ENCODE measurements at places on chromosomes 5 and 9. TPM values are rescaled to one million over a fixed set of nuclear protein-coding genes. Genes with fewer than 3 reads are reported as not detected.
A peak's percentile ranks its signal among the peaks of the same experiment; 100 is the strongest.

GCNT1 gene
- total RNA-seq = 1.2 TPM

GRCh38 chr9:114469091-114469853, 36.0 kb downstream of the WHRN start:
- H3K27me3 ChIP-seq = no peaks in the 10 kb centered on the region
- no peak overlapping the region for H3K4me3 ChIP-seq
- H3K4me1 ChIP-seq = peaks cover 26% of the 10 kb centered on the region
- peak; percentile 43 for DNase-seq

DNA sequence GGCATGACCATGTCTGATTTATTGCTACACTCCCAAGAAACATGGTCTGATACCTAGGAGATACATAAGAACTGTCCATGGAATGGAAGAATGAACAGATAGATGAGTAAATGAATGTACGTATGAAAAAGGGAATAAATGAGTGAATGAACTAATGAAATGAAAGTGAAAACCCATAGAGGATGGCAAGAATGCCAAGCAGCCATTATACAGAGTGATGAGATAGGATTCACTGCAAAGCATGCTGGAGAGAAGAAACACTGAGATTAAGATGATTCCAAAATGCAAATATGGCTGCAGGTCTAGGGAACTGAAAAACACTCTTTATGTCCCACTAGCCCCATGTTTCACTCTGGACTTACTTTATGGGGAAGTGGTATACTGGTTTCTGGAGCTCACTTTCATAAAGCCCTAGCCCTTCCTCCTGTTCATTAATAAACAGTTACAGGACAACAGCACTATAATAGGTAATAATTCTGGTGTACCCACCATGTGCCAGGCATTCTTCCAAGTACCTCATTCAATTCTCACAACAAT, 170.3 kb upstream of the RAD23B start:
- no peaks in the 10 kb centered on the region for H3K27me3 ChIP-seq
- H3K36me3 ChIP-seq = no peaks in the 10 kb centered on the region
- H3K4me3 ChIP-seq = no peak overlapping the region
- DNase-seq = no peak
- H3K27ac ChIP-seq = no peak overlapping the region
- H3K4me1 ChIP-seq = no peaks in the 10 kb centered on the region

DNA sequence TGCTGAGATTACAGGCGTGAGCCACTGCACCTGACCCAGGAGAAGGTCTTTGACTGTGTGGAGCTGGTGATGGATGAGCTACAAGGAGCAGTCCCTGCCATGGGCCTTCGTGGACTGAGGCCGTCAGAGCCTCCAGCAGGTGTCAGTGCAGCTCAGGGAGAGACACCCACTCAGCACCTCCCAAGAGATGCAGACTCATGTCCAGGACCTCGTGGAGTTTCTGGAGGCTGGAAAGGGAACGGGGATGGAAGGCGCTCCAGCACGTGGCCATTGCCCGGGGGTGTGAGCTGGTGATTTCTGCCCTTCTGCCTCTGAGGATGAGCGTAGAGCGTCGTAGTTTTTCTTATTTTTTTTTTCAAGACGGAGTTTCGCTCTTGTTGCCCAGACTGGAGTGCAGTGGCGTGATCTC, 9.5 kb downstream of the TOR4A start:
- H3K36me3 ChIP-seq = no peaks in the 10 kb centered on the region
- no peak overlapping the region for H3K4me3 ChIP-seq
- H3K4me1 ChIP-seq = no peaks in the 10 kb centered on the region
- H3K27ac ChIP-seq = no peak overlapping the region
- DNase-seq = peak; percentile 62
- H3K27me3 ChIP-seq = no peaks in the 10 kb centered on the region

GRCh38 chr5:9166202-9167112, 379.4 kb downstream of the SEMA5A start:
- H3K27me3 ChIP-seq = no peaks in the 10 kb centered on the region
- DNase-seq = no peak
- no peaks in the 10 kb centered on the region for H3K4me1 ChIP-seq
- H3K4me3 ChIP-seq = no peak overlapping the region
- no peak overlapping the region for H3K27ac ChIP-seq

- H3K27me3 ChIP-seq = no peaks in the 10 kb centered on the region
- no peak overlapping the region for H3K27ac ChIP-seq
These were observed 21.6 kb downstream of the LPCAT1 start for GRCh38 chr5:1502046-1502736.

DNA sequence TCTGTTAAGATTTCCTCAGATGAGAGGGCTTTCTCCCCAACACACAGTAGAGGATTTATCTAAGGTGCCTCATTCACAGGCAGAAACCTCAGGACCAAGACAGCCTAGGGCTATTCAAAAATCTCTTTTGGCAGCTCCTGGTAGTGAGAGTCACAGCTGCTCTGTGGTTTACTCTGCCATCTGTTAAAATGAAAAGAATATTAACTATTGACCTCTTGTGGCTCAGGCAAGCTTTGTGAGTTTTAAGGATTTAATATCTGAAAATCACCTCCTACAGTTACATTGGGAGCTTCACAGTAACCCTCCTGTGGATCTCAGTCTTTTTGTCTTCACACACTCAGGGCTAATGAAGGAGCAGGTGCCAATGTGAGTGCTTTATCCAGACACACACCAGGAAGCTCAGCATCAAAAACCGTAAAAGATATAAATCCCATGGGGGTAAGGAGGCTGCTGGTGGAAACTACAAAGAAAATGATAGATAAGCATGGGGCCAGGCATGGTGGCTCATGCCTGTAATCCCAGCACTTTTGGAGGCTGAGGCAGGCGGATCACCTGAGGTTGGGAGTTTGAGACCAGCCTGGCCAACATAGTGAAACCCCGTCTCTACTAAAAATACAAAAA, 29.7 kb downstream of the PPP1R2B start:
- no peaks in the 10 kb centered on the region for H3K27me3 ChIP-seq
- no peak overlapping the region for H3K4me3 ChIP-seq
- H3K36me3 ChIP-seq = no peaks in the 10 kb centered on the region
- H3K4me1 ChIP-seq = no peaks in the 10 kb centered on the region

GRCh38 chr5:71537687-71538086, 49.5 kb upstream of the MCCC2 start:
- no peak overlapping the region for H3K4me3 ChIP-seq
- H3K27me3 ChIP-seq = no peaks in the 10 kb centered on the region
- peaks cover 24% of the 10 kb centered on the region for H3K36me3 ChIP-seq
- DNase-seq = no peak
- H3K27ac ChIP-seq = no peak overlapping the region

DNA sequence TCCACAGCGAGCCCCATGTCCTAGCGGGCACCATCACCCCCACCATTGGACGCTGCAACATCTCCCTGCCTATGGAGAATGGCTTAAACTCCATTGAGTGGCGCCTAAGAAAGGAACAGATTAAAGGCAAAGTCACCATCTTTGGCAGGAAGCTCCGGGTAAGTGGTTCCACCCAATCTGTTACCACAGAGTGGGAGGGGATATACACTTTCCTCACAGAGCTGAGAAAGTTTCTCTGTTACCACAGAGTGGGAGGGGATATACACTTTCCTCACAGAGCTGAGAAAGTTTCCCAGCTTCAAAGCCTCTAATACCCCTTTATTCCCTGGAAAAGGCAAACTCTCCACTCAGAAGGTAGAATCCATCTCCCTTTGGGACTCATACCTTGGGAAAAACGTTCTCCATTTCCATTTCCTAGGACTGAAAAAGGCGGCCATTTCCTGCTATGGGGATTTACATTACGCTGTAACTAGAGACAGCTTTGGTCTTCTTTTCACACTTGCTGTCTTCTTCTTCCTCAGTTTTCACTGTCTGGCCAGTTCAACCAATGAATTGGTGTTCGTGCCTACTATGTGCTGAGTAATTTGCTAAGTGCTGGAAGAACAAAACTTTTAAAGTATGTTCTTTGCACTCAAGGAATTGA, 63.4 kb upstream of the WWC1 start:
- H3K4me3 ChIP-seq = no peak overlapping the region
- H3K27me3 ChIP-seq = no peaks in the 10 kb centered on the region
- H3K4me1 ChIP-seq = no peaks in the 10 kb centered on the region
- DNase-seq = no peak
- no peak overlapping the region for H3K27ac ChIP-seq
- no peaks in the 10 kb centered on the region for H3K36me3 ChIP-seq
